Activated CD8-positive, alpha-beta memory T cell treated with anti-CD3 and anti-CD28 coated beads for 4 hours (primary cell): ENCODE measurements at places on chromosomes 16 and 17.

DNA sequence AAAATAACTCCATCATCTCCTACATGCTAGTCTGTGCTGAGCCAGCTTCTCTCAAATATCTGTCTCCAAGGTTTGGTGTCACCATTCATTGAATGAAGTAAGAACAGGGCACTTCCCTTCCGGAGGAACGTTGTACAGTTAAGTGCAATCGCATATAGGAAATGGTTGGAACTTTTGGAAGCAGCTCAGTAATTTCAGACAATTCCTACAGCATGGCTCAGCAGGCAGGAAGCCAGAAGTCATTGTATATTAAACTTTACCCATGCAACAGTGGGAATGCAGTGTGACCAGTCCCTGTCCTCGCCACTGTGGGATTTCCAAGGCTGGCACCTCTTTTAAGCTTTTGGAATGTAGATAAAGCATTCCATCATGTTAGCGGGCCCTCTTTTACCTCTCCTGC is 51.1 kb upstream of the MYH2 start:
- DNase-seq, result no peak

- DNase-seq, result no peak
These were observed 5.1 kb upstream of the CALCOCO2 start for GRCh38 chr17:48825446-48826381.

- no peak for DNase-seq
These were observed 215.6 kb downstream of the TMEM114 start for GRCh38 chr16:8374586-8375231.

DNA sequence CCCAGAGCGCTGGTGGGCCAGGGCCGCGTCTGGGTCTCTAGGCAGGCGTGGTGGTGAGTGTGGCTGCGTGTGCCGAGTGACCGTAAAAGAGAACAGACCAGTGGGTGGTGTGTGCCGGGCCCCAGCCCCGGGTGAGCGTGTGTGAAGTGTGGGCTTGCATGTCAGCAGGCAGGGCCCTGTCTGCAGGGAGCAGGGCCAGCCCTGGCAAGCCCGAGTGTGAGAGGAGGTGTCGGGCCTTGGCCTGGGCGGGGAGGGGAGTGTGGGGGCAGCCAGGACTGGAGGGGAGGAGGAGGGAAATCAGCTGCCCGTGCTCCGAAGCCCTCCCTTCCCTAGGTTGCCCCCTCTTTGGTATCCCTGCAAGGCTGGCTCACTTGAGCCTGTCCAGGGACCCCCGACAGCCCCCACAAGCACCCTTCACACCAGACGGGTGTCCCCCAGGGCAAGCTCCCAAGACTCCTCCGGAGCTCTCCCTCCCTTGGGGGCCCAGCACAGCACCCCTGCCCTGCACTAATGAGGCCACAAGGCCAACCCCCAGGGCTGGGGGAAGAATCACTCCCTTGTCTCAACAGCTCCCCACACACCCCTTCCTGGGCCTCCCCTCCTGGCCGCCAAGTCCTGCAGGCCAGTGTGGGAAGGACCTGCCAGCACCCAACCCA is 1.9 kb downstream of the USH1G start:
- DNase-seq, result no peak

GRCh38 chr17:8392674-8393469 is 4.8 kb downstream of the RNF222 start:
- DNase-seq, result no peak

DNA sequence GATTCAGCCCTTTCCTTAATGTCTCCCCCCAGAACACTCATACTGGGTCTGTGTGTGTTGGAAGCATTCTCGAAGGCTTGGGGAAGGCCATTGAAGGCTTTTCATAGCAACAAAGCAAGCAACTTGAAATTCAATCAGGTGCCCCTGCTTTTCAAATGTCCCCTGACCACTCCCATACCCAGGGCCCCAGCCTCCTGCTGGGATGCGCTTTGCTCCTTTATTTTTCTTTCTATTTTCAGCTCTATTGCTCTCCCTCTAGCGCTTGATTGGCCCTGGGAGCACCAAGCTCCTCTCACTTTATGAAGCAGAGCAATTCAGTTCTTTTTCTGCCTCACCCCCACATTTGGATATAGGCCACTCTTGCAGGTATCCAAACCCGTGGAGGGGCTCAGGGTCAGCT is 92.0 kb downstream of the WSCD1 start:
- DNase-seq, result no peak
